ENCODE measurements at places on chromosomes 11 and 22.
A peak's percentile ranks its signal among the peaks of the same experiment; 100 is the strongest.

- no peak for DNase-seq
Observed at GRCh38 chr22:40211476-40212054, 33.8 kb downstream of the TNRC6B start.

- no peak for DNase-seq
Observed at GRCh38 chr22:37174964-37175363, 13.1 kb downstream of the C1QTNF6 start.

DNA sequence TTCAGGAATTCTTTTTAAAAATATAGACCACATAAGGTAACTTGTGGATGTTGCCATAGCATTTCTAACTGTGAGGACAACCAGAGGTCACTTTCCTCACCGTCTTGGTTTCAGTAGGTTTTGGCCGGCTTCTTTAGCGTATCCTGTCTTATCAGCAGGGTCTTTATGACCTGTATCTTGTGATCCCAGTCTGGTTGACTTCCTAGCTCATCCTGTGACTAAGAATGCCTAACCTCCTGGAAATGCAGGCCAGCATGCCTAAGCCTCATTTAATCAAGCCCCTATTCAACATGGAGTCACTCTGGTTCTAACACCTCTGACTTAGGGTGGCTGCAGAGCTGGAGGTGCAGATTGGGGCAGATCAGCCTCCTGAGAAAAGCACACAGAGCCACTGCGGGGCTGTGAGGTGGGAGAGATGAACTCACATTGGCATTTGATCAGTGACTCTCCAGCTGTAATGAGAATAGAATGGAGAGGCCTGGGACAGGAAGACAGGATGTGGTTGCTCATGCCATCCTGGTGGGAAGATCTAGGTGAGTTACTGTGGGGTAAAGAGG lies 41.1 kb upstream of the TOP3B start:
- no peak for DNase-seq

- DNase-seq, result no peak
Observed at GRCh38 chr11:63909591-63910506, 7.1 kb downstream of the RCOR2 start.

DNA sequence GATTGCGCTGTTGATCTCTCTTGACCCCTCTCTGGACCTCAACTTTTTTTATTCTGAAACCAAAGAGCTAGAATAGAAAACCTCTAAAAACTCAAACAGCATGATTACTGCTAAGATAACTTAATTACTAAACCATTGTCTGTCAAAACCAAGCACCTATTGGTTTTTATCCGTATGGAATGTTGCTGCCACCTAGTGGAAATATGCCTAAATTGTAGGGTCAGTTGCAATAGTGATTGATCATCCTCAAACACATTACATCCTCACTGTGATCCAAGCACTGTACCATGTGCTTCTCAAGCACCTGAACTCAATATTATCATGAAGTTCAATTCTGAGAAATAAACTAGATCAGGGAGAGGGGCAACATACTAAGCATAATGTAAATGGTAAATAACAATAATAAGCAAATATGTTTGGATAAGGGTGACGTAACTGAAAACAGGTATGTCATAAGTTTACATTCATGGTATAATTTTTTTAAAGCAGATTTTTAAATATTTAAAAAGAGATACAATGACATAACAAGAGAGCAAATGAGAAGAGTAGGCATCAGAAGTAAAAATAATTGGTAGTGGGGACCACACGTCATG lies 3.8 kb upstream of the OR5A2 start:
- DNase-seq, result peak; percentile 11

DNA sequence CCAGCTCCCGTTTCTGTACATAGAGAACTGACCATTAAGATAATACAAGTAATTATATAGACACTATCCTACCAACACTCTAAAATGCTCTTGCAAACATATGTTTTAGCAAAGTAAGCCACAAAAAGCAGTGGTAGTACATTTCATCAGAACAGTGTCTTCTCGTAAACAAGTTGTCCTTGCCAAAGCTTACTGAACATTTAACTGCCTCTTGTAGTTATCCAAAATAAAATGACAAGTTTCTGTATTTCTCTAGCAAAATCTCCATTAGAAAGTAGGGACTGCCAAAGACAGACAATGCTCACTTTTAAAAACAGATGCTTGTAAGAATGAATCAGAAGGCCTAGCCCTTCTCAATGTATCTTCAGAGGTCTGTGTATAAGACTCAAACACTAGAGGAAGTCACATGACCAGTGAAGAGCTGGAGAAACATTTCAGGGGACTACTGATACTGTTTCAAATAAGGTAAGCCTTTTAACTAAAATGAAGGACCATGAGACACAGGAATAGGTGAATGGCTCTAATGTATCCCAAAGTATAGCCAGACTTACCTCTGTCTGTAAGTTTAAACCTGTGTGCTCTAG lies 7.8 kb upstream of the ZC3H12C start:
- no peak for DNase-seq

DNA sequence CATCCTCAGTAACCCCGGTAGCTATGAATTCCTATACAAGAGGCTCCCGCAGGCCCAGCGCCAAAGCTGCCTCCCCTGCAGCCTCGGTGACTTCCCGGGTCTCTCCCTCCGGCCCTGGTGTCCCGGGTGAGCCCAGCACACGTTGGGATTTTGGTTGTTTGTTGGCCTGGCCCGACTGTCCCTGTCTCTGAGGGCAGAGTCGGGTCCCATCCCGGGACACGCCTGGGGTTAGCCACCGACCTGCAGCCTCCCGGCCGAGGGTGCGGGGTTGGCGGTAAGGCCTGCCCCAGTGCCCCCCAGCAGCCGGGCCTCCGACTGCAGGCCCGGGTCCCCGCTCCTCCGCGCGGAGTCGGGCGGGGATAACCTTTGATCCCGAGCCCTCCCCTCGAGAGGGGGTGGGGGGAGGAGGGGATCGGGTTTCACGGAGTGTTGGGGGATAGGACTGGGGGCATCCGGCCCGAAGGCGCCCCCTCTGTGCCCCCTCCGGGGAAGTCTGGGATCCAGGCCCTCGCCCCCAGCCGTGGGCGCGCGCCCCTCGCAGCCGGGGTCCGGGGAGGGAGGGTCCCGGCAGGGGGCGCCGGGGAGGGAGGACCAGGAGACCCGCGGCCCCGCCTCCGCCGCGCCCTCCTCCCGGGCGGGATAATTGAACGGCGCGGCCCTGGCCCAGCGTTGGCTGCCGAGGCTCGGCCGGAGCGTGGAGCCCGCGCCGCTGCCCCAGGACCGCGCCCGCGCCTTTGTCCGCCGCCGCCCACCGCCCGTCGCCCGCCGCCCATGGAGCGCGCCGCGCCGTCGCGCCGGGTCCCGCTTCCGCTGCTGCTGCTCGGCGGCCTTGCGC lies at the start of gene FBLN1:
TSS of gene FBLN1 (plus strand) at position 669 of the 835 bp plus-strand sequence. CDS start at position 772, 103 bp downstream.
- no peak for DNase-seq

GRCh38 chr11:1077417-1078119 lies 2.9 kb downstream of the MUC2 start:
- DNase-seq, result no peak

GRCh38 chr22:43996981-43997265 lies 27.2 kb upstream of the PARVB start:
- DNase-seq, result no peak

GRCh38 chr11:73145986-73146575 lies 4.0 kb upstream of the FCHSD2 start:
- no peak for DNase-seq

GRCh38 chr11:64791781-64792291 lies 11.2 kb downstream of the MAP4K2 start:
- no peak for DNase-seq

- peak; percentile 4 for DNase-seq
Observed at GRCh38 chr11:17277024-17277584, 565 bp downstream of the NUCB2 start.

GRCh38 chr22:23382428-23383218 lies 197.5 kb downstream of the IGLL1 start:
- no peak for DNase-seq

- DNase-seq, result no peak
Observed at GRCh38 chr22:20117633-20118299, 740 bp upstream of the TRMT2A start.

- no peak for DNase-seq
Observed at GRCh38 chr11:114064216-114064615, 4.7 kb downstream of the ZBTB16 start.

- no peak for DNase-seq
Observed at GRCh38 chr22:24033731-24034130, 22.6 kb downstream of the CABIN1 start.

DNA sequence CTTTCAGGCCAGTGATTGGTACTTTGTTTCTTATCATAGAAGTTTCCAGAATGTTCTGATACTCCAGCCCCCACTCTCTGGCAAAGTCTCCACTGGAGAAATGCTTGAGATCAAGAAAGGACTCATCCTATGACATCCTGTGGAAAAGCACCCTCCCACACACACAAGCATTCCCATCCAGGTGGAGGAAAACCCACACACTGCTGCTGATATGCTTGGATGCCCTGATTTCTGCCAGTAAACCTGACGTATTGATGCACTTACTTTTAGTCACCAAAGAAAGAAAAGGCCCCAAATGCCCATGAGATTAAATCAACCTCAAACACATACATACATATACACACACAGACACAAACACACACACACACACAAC lies 9.2 kb upstream of the SLC5A12 start:
- DNase-seq, result no peak

- peak; percentile 61 for DNase-seq
Observed at GRCh38 chr11:33930317-33931021, 38.6 kb upstream of the LMO2 start.

- no peak for DNase-seq
Observed at GRCh38 chr11:16160146-16160545, 196.2 kb downstream of the SOX6 start.

DNA sequence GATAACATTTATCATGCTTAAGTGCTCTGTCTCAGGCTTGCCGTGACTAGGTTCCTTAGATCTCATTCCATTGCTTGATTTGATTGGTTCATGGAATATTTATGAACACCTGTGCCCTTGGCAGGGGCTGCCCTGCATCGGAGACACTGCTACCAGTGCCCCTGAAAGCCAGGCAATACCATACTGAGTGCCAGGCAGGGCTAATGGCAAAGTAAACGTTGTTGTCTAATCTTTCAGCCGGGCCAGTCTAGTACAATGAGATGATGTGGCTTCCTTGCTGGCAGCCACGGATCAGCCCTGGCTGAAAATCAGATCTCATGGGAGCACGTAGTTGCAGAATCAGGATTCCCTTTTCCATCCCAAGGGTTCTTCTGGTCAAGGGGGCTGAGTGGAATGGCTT lies 5.0 kb upstream of the PGA3 start:
- no peak for DNase-seq

DNA sequence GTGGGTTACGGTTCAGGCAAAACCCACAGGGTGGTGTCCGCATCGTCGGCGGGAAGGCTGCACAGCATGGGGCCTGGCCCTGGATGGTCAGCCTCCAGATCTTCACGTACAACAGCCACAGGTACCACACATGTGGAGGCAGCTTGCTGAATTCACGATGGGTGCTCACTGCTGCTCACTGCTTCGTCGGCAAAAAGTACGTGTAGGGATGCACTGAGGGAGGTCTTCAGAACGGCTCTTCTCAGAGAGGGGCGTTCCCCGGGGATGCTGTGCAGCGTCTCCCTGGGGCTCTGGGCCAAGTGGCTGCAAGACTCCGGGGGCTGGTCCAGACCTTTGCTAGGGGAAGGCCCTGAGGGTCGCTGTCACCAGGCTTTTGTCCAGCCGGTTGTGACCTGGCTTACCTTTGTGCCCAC lies 1.3 kb downstream of the ACR start:
- no peak for DNase-seq

DNA sequence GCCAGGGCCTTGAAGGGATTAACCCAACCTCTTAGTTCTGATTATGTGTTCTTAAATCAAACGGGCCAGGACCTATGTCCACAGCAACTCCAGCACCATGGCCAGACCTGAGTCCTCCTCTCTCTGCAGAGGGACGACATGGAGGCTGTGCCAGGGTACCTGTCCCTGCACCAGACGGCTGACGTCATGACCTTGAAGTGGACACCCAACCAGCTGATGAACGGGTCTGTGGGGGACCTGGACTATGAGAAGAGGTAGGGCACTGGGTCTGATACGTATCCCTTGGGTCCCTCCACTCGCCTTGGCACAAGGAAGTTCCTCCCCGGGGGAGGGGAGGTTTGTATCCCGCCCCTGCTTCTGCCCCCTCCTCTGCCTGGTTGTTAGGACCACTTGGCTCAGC lies 53.6 kb downstream of the SGSM1 start:
- no peak for DNase-seq

- no peak for DNase-seq
Observed at GRCh38 chr22:48887394-48888332, 940.0 kb downstream of the BRD1 start.

DNA sequence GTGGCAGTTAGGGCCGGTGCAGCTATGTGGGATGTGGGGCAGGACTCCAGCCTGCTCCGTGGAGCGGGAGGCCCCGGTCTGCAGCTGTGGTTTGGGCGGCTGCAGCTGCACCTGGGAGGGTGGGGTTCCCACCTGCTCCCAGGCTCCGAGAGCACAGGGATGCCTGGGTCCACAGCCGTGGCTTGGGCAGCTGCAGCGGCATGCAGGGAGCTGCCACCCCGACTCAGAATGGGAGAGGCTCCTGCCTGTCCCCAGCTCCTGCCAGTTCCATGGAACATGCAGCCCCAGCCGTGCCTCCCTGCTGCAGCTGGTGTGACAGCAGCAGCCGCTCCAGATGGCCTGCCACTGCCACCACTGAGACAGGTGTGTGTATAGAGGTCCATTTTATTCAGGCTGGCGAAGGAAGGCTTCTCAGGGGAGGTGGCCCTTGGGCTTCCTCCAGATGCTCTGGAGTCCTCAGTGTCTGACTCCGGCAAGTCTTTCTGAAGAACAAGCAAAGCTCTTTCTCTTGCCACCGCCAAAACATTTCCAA lies 21.8 kb upstream of the UPK3A start:
- DNase-seq, result no peak

- no peak for DNase-seq
Observed at GRCh38 chr22:30646518-30647160, 11.1 kb downstream of the SLC35E4 start.

DNA sequence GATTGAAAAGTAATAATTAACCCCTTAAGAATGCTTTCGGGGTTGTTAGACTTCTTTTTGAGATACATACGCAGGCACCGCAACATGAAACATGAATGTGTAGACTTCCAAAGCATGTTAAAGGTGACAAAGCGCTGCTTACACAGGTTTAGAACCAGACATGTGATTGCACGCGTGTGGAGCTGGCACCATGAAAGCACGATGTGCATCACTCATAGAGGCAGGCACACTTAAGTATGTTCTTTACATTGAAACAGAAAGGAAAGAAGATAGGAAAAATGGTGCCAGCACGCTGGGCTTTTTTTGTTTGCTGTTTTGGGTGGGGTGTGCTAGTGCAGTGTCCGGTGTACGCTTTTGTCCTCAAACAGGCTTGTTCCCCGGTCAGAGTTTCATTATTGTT lies 83.6 kb upstream of the PPARA start:
- DNase-seq, result no peak

DNA sequence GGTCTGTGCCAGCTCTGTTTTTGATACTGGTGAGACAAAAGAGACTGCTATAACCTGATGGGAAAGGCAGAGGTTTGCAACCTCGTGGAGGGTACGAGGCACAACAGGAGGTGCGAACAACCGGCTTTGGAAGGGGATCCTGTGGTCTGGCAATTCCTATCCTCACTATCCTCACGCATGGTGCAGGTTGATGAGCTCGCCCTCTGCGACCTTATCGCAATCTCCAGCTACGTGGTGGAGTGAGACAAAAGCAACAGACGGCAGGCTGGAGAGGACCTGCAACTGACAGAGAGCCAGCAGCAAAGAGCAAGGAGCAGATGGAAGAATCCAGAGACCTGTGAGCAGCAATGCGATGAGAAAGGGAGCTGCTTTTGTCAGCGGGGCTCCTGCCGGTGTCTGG lies 47.3 kb upstream of the TSKU start:
- no peak for DNase-seq

- DNase-seq, result no peak
Observed at GRCh38 chr11:87347854-87348253, 310.1 kb downstream of the TMEM135 start.

GRCh38 chr22:30232716-30233218 lies 13.8 kb downstream of the LIF start:
- DNase-seq, result no peak
